NCI-H2171 treated with DMSO at 0.1 percent for 48 hours (cell line): ENCODE measurements at places on chromosomes 4 and X.

- DNase-seq, result no peak
Measured at GRCh38 chrX:148588649-148589310, 88.4 kb downstream of the AFF2 start.

- DNase-seq, result peak; percentile 4
Measured at GRCh38 chr4:153215921-153216320, 11.7 kb downstream of the TRIM2 start.

DNA sequence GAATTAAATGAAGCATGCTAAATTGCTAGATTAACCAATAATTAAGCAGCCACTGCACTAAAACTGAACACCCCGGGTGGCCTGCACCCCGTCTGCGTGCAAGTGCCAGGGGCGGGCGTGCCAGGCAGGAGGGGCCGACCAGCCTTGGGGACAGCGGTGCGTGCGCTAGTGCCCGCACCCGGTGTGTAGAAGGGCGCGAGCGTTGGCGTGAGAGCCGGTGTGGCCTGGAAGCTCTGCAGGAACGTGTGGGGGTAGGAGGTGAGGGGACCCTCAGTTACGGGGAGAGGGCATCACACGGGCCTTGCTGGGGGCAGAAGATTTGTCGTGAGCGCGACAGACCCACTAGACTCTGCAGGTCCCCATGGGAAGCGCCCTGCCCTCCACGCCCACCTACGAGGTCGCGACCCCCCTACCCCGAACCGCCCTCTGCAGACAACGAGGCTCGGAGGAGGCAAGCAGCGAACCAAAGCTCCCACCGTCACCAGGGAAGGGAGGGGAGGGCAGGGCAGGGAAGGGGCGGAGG lies 105.8 kb downstream of the FAM53A start:
- DNase-seq, result no peak

- DNase-seq, result no peak
Measured at GRCh38 chr4:57055886-57056285, 54.3 kb downstream of the IGFBP7 start.

- no peak for DNase-seq
Measured at GRCh38 chr4:188295899-188296298, 156.7 kb downstream of the TRIML1 start.
